NCI-H460 (cell line): ENCODE measurements at places on chromosomes 13 and 19. TPM values are rescaled to one million over a fixed set of nuclear protein-coding genes. Genes with fewer than 3 reads are reported as not detected.

SERTAD1 gene
- total RNA-seq: 6.3 TPM in 2 replicates

ZNF582 gene
- total RNA-seq: 0.49 and 0.94 TPM in 2 replicates

DNA sequence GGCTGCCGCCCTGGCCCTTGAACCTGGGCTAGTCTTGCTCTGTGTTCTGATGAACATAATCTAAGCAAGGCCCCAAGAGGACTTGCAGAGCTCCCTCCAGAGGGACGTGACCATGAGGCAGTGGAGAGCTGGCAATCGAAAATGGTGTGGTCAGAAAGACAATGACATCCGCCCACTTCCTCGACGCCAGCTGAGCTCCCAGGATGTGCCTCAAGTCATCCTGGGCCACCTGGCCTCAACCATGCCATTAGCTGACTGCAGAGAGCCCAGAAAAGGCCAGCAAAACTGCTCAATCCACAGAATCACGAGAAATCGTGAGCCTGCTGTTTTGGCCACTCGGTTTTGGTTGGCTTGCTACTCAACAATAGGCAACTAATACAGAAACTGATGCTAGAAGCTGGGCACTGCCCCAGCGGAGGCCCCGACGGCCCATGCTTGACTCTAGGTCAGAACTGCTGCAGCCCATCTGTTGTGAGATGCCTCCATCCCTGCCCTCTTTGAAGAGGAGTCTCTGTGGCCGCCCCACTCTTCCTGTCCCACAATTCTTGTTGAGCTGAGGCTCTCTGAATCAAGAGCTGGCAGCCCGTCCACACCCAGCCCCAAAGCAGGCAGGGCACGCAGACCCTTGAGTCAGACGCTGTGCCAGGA is 53.3 kb downstream of the STK24 start:
- no peak for DNase-seq

DNA sequence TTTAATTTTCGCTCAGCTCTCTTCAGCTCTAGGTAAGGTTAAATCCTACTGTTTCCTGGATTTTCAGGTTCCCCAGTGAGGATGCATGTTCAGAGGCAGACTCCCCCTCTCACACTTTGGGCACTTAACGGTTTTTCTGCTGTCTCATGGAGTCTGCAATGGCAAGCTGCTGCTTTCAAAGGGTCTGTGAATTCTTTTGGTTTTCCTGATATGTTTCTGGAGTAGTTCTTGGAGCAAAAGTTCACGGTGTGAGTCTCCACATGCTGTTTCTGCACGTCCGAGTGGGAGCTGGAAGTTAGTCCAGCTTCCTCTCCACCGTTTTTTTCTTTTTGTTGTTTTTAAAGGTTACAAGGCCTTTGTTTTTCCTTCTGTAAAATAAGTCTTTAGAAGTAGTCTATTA is 35.4 kb downstream of the DNAJC15 start:
- no peak for DNase-seq

DNA sequence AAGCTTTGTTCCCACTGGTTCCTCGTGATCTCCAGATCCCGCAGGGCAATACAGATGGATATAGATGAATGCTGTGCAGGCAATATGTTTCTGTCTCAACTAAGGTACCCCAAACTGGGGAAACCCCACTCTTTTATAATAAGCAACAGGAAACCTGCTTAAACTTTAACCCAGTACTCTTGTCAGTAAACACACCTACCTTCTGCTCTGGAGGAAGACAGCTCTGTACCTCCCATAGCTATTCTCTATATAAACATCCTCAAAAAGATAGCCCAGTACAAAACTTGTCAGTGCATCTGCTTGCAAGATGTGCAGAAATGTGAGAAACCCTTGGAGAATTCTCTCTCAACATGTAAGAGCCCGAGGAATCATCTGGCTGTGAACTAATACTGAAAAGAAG is 583.6 kb downstream of the OLFM4 start:
- no peak for DNase-seq

DNA sequence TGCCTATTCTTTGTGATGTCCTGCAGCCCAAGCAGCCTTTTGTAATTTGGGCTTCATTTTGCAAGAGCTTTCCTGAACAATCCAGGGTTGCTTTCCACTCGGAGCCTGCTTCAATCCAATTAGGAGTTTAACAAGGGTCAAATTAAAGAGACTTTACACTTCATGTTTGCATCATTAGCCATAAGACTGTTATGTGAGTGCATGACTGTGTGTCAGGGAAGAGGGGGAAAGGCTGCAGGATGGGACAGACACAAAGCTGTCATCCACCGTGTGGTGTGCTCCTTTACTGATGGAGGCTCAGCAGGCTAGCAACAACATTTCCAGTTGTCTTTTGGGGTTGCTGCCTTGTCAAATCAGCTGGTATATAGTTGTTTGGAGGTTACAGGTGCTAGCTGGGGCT is 23.7 kb upstream of the MAB21L1 start:
- no peak for DNase-seq

DNA sequence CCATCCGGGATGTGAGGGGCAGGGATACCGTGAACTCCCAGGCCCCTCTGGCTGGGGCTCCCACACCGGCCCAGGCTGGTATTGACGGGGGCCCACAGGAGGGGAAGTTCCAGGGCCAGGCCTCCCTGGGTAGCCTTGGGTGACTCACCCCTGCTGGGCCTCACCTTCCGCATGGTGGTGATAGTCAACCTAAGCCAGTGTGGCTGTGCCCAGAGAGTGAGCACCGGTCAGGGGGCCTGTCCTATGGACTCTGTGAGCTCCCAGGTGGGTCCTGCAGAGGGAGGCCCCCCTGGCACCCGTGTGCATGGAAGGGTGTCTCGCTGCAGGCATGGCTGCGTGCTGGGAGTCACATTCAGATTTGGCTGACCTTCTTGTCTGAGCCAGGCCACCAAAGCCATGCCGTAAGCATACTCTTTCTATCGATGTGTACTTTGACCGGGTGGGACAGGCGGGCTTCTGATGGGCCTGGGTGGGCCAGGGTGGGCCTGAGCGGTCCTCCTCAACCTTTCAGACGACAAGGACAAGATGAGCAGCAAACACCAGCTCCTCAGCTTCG is 27.6 kb downstream of the DHX34 start:
- no peak for DNase-seq

DNA sequence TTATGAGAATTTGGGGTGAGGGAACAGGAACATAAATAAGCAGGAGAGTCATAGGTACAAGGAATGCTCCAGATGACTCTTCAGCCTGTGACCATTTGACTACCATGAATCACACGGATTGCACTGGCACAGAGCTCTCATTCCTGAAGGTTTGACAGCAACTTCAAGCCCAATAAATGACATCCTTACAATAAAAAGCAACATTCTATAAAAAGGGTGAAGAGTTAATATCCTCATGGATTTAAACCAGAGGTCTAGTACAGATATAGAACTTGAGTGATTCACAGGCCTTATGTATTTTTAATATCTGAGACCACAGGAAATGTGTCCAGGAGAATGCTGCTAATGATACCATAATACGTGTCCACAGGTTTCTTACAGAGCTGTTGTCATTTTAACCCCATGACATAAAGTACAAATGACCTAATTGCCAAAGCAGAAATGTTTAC is 158.1 kb downstream of the IRS2 start:
- DNase-seq: no peak

- DNase-seq: no peak
Measured at GRCh38 chr13:113581871-113582270, 2.7 kb upstream of the TFDP1 start.

- DNase-seq: no peak
Measured at GRCh38 chr19:57667228-57667627, 1.5 kb upstream of the ZSCAN4 start.

GRCh38 chr19:18529782-18530181 is 7.9 kb upstream of the ELL start:
- DNase-seq: no peak

DNA sequence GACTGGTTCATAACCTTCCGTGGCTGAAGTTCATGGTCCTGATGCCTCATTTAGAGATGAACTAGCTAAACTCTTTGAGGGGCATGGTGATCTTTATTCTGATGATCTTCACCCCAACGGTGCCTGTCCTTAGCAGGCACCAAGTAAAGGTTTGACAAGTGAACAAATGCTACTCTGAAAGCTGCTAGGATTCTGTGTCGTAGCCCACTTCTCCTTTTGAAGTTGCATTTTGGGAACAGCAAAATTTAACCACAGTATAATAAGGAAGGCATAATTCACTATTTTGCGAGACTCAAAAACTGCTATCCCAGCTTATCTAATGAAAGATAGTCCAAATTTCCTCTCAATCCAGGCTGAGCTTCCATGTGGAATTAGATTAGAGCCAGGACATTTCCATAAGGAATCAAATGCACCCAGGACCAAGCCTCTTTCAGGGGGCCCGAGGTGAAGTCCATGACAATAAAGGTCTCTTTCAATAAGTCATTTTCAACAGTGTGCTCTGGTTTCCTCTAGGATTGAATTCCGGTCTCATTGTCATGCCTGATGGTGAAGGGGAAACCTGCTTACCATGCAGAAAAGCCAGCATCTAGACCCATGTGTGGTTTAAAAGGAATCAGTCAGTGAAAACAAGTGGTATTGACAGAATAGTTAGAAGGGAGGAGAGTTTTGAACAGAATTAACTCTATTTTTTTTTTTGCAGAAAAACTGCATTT is 23.1 kb downstream of the SIAH3 start:
- DNase-seq: no peak

GRCh38 chr19:12667731-12668302 is 1.2 kb downstream of the WDR83 start:
- DNase-seq: no peak

DNA sequence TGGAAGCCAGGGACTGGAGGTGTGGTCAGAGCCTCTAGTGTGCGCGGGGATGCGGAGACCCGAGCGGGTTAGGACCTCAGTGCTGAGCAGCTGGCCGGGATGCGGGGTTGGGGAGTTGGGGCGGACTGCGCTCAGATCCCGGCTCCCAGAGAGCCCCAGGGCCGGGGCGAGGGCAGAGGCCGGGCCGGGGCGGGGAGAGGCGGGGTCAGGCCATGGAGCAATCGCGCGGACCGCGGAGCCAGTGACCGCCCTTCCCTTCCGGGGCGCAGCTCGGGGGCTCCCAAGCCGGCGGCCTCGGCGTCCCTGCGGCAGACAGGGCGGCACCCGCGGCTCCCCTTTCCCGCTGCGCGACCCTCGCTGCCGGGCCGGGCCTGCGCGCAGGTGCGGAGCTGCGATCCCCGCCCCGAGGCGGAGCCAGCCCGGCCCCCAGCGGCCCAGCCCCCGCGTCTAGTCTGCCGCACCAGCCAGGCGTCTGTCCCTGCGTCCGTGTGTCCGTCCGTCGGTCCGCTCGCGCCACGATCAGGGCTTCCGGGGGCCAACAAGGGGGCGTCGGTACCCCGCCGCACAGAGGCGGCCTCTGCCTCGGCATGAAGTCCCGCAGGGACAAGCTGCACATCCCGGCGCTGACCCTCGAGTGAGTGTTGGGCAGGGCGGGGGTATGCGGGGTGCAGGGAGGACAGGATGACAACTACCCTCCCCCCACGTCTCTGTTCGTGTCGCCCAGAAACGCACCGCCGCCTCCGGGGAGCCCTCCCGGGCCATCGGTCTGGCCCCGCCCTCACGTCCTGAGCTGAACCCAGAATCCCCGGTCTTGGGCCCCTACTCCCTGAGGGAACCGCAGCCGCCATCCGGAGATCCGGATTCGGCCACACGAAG is 12.4 kb downstream of the MAST3 start:
- no peak for DNase-seq

DNA sequence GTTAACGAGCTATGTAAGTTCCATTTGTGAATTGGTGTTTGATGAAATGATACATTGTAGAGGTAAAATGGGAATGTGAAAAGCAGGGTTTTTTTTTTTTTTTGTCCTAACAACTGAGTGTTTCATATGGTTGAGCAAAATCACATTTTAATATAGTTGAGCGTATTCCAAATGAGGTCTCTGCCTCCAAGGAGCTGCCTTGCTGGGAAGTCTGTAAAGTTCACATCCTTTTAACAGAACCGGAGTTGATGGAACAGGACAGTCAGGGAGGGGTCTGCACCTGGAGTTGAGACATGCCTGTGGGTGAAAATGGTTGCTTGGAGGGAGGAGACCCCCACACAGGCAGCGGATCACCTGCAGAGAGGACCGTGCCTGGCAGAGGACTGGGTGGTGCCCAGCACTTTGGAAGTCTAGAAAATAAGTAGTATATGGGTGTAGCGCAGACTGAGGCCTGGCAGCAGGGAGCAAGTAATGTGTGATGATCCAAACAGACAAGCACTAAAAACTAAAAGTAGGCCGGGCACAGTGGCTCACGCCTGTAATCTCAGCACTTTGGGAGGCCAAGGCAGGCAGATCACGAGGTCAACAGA is 75.2 kb upstream of the UBAC2 start:
- no peak for DNase-seq

GRCh38 chr19:5352229-5352763 is 11.7 kb upstream of the PTPRS start:
- DNase-seq: no peak
